ENCODE measurements at places on chromosomes 2 and 18. TPM values are rescaled to one million over a fixed set of nuclear protein-coding genes. Genes with fewer than 3 reads are reported as not detected.

The UGT1A10 gene
- not detected for total RNA-seq

The LMAN2L gene
- total RNA-seq, result 20.0 TPM

The HOXD10 gene
- total RNA-seq, result not detected

The TMEM200C gene
- total RNA-seq, result 8.4 TPM

The ARL4C gene
- 2.3 TPM for total RNA-seq

The NOSTRIN gene
- total RNA-seq, result 21.2 TPM

The NAT8 gene
- not detected for total RNA-seq

The IL37 gene
- total RNA-seq, result not detected

The MROH2A gene
- not detected for total RNA-seq

The CTAGE1 gene
- not detected for total RNA-seq

The FHOD3 gene
- total RNA-seq, result 157 TPM

The CNTNAP5 gene
- not detected for total RNA-seq

The MARS2 gene
- total RNA-seq, result 4.6 TPM

- no peak for DNase-seq
Measured at GRCh38 chr18:40532046-40532445, 1423.0 kb upstream of the PIK3C3 start.

DNA sequence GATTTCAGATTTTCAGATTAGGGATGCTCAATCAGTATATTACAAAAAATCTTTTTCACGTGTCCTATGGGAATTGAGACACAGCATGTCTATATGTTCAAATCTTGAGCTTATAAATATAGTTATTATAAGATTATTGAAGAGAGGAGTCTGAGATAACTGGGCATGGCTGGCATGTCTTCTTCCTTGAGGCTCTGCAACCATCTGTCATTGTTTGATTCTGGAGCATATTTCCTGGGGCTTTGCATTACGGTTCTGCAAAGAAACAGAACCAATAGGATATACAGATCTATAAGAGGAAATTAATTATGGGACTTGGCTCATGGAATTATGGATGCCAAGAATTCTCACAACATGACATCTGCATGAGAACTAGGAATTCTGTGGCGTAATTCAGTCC is 386.1 kb downstream of the SOCS6 start:
- DNase-seq, result no peak

GRCh38 chr2:241764275-241765241 is 12.1 kb upstream of the GAL3ST2 start:
- DNase-seq, result no peak

DNA sequence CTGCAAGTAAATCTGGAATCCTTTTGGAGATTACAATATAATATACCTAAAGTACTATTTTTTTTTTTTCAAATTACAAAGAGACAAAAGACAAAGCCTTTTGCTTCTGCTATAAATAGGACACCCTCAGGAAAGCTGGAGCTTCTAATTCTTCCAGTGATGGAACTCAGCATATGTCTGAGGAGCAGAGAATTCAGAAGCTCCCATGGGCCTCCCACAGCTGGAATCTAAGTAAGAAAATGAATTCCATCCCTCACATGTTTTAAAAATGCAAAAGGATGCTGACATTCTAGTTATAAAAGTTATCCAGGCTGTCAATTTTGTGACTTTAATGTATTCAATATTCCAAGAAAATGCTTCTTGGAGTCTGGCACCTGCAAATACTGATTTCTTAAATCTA is 571.3 kb upstream of the LRRTM4 start:
- no peak for DNase-seq

GRCh38 chr2:231900486-231900942 is 25.7 kb downstream of the NPPC start:
- peak; percentile 89 for DNase-seq

DNA sequence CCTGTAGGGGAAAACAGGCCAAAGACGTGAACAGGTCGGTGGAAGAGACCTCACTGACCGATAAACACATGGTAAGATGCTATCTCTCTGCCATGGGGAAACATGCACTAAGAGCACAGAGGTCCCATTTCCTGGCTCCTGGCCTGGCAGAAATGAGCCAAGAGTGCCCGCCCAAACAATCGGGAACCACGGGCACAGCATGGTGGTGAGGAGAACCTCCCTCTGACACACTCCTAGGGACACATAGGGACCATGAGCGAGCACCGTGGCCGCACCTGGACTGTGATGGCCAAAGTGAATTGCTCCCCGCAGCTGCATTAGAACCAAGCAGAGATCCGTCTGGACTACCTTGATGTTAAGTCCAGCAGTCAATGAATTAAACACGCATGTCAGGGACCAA is 11.1 kb downstream of the HS6ST1 start:
- no peak for DNase-seq

DNA sequence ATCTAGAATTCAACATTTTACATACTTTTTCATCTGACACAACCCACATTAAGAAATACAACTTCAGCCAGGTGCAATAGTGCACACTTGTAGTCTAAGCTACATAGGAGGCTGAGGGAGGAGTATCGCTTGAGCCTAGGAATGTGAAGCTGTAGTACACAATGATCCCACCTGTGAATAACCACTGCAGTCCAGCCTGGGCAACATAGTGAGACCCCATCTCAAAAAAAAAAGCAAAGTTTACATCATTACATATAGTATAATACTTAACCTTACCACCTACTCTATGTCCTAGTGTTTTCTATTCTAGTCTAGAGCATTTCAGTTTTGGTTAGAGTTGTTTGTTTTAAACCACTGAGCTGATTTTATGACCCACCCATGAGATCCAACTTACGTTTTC is 86.5 kb upstream of the FAM117B start:
- no peak for DNase-seq

GRCh38 chr2:147679955-147680531 is 164.8 kb upstream of the ACVR2A start:
- no peak for DNase-seq

GRCh38 chr2:168793596-168793995 is 8.8 kb upstream of the NOSTRIN start:
- DNase-seq, result no peak

- no peak for DNase-seq
Measured at GRCh38 chr2:62826141-62826540, 120.6 kb downstream of the EHBP1 start.

DNA sequence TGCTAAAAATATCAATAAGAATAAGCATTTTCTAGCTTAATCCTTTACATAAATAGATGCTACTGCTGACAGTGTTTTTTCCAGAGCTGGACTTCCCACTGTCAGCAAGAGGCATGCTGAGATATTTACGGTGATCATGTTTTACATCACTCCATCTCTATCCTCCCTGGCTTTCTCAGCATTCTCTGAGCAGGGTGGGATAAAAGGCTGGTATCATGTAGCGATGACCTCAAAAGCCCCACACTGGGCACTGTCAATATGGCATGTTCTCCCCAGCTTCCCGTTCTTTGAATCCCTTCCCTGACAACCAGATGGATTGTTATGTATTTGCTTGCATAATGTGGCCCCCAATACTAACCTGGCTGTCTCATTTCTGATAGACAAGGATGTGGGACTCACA is 83.2 kb upstream of the EPHA4 start:
- DNase-seq, result no peak

DNA sequence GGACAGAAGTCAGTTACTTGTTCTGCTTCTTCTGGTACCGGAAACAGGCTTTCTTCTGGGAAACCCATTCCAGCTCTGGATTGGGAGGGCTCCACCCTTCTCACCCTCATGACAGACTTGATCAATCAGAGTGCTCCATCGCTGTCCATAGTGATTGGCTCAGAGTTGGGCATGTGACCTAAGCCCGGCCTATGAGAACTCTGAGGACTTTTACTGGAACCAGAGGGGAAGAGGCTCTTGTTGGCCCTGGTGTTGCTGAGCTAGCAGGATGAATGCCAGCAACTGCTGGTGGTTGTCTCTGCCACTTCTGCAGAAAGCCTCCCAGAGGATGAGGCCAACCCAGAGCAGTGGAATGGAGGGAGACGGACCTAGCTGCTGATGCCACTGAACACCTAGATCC is 33.3 kb downstream of the TMEM37 start:
- DNase-seq, result peak; percentile 29

DNA sequence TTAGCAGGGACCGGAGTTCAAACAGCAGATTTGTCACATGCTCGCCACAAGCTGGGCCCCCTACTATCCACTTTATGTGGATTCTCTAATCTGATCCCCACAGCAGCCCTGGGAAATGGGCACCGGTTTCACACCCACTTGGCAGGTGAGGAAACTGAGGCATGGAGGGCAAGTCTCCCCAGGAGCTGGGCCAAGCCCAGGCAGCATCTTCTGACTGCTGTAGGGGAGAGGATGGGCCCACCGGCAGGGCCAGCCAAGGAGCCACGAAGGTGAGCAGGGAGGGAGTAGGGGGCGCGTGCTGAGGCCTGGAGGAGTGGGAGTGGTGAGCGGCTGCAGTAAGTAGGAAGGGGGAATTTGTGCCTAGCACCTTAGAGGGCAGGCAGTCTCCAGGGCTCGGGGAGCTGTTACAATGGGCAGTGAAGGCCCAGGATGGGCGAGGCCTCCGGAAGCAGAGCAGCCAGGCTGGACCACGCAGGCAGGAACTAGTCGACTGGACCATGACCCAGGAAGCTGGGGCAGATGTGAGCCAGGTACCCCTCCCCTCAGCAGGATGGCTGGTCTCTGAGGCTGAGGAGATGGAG is 37.1 kb downstream of the COA5 start:
- no peak for DNase-seq

GRCh38 chr2:88400037-88400767 is 52.3 kb downstream of the FOXI3 start:
- DNase-seq, result no peak

GRCh38 chr2:33496150-33496549 is 19.7 kb downstream of the RASGRP3 start:
- DNase-seq, result no peak

DNA sequence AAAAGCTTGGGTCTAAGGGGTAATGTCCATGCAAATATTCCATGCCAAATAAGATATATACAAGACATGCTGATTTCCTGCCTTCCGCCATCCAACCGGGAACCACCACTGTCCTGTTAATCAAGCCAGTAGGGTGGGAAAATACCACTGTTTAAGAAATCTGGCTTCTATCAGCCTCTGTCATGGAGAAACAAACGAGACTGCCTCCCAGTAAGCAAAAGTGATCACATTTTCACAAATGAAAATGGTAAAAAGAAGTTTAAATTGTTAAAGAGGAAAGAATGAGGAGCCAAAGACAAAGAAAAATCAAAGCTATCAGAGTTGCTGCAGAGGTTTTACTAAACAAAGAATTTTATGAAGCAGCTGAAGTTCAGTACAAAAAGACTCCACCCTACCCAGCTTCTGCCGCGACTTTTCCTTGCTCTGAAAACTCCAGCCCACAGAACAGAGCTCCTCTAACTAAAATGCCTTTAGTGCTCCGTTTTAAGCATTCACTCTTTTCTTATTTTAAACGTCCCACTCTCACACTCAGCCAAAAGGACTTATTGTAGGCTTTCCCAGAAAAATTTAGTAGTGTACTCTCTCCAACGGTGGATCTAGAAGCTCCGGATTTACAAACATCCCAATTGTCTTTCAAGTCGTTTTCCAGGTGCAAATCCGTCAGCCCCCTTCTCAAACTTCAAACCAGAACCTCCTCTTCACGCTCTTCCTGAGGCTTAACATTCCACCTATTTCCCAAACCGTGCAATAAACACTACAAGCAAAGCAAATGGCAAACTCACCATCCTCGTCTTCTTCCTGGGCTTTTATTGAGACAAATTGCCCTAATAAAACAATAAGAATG is 613 bp downstream of the COL5A2 start:
- DNase-seq, result peak; percentile 57

DNA sequence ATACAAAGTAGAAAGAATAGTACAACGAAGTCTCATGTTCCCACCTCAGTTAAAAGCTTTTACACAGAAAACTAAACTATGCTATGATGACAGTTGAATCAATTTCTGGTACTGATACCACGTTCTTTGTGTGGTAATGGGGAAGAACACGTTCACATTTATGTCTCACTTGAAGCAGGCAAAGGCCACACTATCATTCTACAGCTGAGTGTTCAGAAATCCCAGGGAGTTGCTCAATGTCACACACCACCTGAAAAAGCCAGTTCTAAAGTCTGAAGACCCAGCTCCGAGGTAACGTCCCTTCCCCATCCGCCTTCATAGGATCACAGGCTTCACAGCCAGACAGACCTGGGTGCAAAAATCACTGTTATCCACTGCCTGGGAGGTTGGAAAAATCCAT is 8.9 kb downstream of the RNF149 start:
- DNase-seq, result no peak

DNA sequence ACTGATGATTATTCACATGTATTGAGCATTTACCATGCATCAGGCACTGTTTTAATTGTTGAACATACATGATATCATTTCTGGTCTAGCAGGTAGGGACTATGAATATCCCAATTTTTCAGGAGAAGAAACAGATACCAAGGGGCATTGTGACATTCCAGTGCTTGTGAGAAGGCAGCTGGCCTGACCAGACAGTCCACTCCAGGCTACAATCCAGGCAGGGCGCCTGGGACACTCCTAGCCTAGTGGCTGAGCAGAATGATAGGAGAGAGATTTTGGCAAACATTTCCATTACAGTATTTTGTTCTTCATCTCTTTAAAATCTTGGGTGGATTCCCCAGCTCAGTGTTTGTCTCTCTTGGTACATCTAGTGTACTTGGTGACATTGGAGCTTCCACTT is 24.9 kb downstream of the ZNF892 start:
- DNase-seq, result no peak

- DNase-seq, result no peak
Measured at GRCh38 chr2:2633017-2633416, 301.9 kb upstream of the MYT1L start.

- DNase-seq, result no peak
Measured at GRCh38 chr2:47798631-47799030, 15.7 kb downstream of the MSH6 start.

- DNase-seq, result no peak
Measured at GRCh38 chr2:25682082-25682481, 8.7 kb upstream of the DTNB start.

GRCh38 chr2:36702781-36703180 is 6.3 kb downstream of the VIT start:
- no peak for DNase-seq

DNA sequence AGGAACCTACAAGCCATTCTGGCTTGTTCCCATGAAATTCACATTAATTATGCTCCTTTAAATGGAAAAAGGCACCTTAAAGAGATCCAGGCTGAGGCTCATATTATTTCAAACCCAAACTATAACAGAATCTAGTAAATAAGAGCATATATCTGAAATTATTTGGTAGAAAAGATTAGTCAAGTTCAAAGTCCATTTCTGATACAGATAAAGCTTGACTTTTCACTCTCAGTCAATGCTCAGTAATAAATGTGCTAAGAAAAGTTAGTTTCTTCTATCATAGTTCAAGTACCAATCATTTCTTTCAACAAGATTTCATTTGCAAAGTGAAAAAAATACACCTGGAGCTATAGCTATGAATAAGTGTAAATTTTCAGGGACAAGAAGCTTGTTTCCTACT is 61.8 kb upstream of the NARS1 start:
- no peak for DNase-seq

GRCh38 chr2:215137741-215138340 is 585 bp downstream of the ABCA12 start:
- DNase-seq, result no peak

All from right cardiac atrium (tissue), 5 donors.